Tibial nerve (tissue), 4 donors: ENCODE measurements at places on chromosomes 11 and 22. TPM values are rescaled to one million over a fixed set of nuclear protein-coding genes. Genes with fewer than 3 reads are reported as not detected.

DNA sequence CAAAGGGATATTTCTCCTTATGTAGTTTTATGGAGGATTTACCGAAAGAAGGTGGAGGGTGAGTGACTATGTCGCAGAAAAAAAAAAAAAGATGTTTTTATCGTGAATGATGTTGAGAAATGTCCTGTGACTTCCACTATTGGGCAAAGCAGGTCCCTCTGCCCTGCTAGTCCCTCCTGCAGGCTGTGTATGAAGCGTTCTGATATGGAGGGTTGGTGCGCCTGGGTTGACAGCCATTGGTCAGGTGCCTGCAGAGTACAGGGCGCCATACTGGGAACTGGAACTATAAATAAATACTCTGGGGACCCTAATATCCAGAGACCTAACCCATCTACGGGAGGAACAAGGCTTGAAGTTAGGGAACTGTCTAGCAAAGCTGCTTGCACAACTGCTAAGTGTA lies 1.5 kb downstream of the IL17RA start:
- H3K27me3 ChIP-seq, result no peaks in the 10 kb centered on the region
- peaks cover 15% of the 10 kb centered on the region for H3K4me1 ChIP-seq
- no peak for DNase-seq
- H3K27ac ChIP-seq, result peak overlapping the region; percentile 91
- peak overlapping the region; percentile 91 for H3K4me3 ChIP-seq

DNA sequence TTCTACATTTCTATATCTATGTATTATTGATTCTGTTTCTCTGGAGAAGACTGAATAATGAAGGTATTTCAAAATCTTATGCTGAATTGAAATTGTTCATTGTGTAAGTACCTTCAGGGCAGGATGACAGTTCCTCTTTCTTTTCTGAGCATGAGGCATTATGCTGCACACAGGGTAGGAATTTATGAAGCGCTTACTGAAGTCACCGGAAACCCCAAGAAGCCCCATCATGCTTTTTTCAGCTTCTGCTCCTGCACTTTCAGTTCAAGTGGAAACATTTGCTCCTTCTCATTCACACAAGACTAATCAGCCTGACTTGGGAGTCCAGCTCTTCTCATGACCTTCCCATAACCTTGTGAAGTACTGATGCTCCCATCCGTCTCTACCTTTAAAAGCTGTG lies 314.7 kb upstream of the SORL1-AS1 start:
- no peaks in the 10 kb centered on the region for H3K36me3 ChIP-seq
- H3K4me3 ChIP-seq, result no peak overlapping the region
- H3K27ac ChIP-seq, result no peak overlapping the region
- no peak for DNase-seq
- H3K27me3 ChIP-seq, result no peaks in the 10 kb centered on the region

DNA sequence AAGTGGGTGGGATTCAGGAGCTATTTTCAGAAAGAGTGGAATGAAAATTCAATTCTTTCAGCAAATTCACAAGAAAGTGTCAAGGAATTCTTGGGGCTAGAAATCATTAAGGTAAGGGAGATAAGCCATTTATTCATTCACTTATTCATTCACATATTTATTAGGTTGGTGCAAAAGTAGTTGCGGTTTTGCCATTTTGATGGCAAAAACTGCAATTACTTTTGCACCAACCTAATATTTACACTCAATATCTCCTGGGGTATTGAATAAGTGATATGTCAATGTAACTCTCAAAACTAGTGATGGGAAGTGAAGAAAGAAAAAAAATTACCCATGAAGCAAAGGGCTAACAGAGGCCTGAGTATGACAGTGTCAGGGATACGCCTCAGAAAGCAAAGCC lies at the start of gene OR10W1:
Gene OR10W1 (minus strand): TSS at position 119 of the 400 bp plus-strand sequence. CDS start 402 bp downstream, outside the sequence.
- no peaks in the 10 kb centered on the region for H3K27me3 ChIP-seq
- no peak for DNase-seq
- no peak within 1 kb of the TSS for H3K4me3 ChIP-seq

DNA sequence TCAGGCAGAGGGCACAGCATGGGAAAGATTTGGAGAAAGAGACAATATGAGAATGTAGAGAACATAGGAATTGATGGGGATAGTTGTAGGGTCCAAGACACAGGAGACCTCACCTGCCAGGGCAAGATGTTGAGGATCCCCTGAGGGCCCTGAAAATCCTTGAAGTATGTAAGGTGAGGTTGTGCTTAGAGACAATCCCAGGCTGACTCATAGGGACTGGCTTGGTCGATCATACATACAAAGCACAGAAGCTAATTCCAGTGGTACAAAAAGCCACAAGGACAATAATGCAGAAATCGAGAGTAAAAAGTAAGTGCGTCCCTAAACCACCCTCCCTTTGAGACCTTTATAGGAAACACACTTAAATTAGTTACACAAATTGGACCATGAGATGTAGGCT lies 468.2 kb downstream of the MIAT start:
- DNase-seq, result no peak
- H3K4me3 ChIP-seq, result no peak overlapping the region
- H3K4me1 ChIP-seq, result no peaks in the 10 kb centered on the region
- no peak overlapping the region for H3K27ac ChIP-seq

GRCh38 chr11:134245434-134245833 lies 7.7 kb downstream of the THYN1 start:
- no peak for DNase-seq
- peaks cover 96% of the 10 kb centered on the region for H3K36me3 ChIP-seq
- H3K27ac ChIP-seq, result no peak overlapping the region
- H3K4me1 ChIP-seq, result no peaks in the 10 kb centered on the region
- no peak overlapping the region for H3K4me3 ChIP-seq
- no peaks in the 10 kb centered on the region for H3K27me3 ChIP-seq

- no peak overlapping the region for H3K4me3 ChIP-seq
- no peak for DNase-seq
- no peaks in the 10 kb centered on the region for H3K36me3 ChIP-seq
- peaks cover 17% of the 10 kb centered on the region for H3K4me1 ChIP-seq
- peak overlapping the region; percentile 66 for H3K27ac ChIP-seq
- no peaks in the 10 kb centered on the region for H3K27me3 ChIP-seq
Measured at GRCh38 chr11:26841818-26842473, 120.1 kb upstream of the SLC5A12 start.

GRCh38 chr22:23909296-23909898 lies 15.2 kb downstream of the MIF start:
- no peak for DNase-seq
- peaks cover 9% of the 10 kb centered on the region for H3K4me1 ChIP-seq
- no peak overlapping the region for H3K27ac ChIP-seq
- no peaks in the 10 kb centered on the region for H3K27me3 ChIP-seq
- H3K36me3 ChIP-seq, result no peaks in the 10 kb centered on the region

GRCh38 chr22:41308544-41308947 lies 7.2 kb downstream of the ZC3H7B start:
- no peaks in the 10 kb centered on the region for H3K36me3 ChIP-seq
- DNase-seq, result no peak
- H3K27me3 ChIP-seq, result no peaks in the 10 kb centered on the region
- H3K4me1 ChIP-seq, result no peaks in the 10 kb centered on the region
- H3K27ac ChIP-seq, result peak overlapping the region; percentile 40

- DNase-seq, result no peak
- H3K4me3 ChIP-seq, result no peak overlapping the region
- no peaks in the 10 kb centered on the region for H3K36me3 ChIP-seq
- H3K4me1 ChIP-seq, result no peaks in the 10 kb centered on the region
- no peak overlapping the region for H3K27ac ChIP-seq
Measured at GRCh38 chr22:22093743-22094142, 111.2 kb upstream of the TOP3B start.

- no peak overlapping the region for H3K27ac ChIP-seq
- H3K4me1 ChIP-seq, result peaks cover 11% of the 10 kb centered on the region
- no peaks in the 10 kb centered on the region for H3K27me3 ChIP-seq
- no peak overlapping the region for H3K4me3 ChIP-seq
Measured at GRCh38 chr11:67079065-67079705, 22.5 kb downstream of the RHOD start.

GRCh38 chr11:44029977-44030911 lies 17.5 kb upstream of the ACCSL start:
- H3K27ac ChIP-seq, result peak overlapping the region; percentile 77
- peaks cover 7% of the 10 kb centered on the region for H3K4me1 ChIP-seq
- no peak for DNase-seq
- no peak overlapping the region for H3K4me3 ChIP-seq
- no peaks in the 10 kb centered on the region for H3K27me3 ChIP-seq

GRCh38 chr22:17369439-17370025 lies at the start of gene CECR2:
CECR2 (plus strand) TSS chr22:17369460; CDS start chr22:17369784, 324 bp downstream.
- no peaks in the 10 kb centered on the region for H3K36me3 ChIP-seq
- H3K4me1 ChIP-seq, result no peaks in the 10 kb centered on the region
- no peaks in the 10 kb centered on the region for H3K27me3 ChIP-seq
- peak within 1 kb of the TSS; percentile 75 for H3K4me3 ChIP-seq
- peak within 1 kb of the TSS; percentile 58 for H3K27ac ChIP-seq
- no peak for DNase-seq

DNA sequence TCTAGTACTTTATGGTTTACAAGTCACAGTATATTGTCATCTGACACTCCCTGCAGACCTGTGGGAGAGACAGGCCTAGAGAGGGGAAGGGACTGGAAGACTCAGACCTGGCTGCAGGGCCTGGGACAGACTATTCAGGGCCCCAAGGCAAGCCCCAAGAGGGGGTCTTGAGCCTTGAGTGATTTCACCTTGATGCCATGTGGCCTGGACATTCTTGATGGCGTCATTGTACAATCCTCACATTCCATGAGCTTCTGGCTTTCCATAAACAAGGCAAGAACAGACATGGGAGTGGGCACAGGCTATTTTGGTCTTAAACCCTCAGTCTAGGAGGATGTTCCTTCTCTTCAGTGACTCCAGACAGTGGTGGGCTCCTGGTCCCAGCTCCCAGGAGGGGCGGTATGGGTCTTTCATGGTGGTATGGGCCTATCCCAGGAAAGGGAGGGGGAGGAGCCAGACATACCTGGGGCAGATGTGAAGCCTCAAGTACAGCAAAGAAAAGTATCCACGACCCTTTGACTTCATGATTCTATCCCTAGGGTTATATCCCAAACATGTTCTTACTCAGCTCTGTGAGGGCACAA lies 1.8 kb upstream of the TBC1D10A start:
- peaks cover 38% of the 10 kb centered on the region for H3K4me1 ChIP-seq

DNA sequence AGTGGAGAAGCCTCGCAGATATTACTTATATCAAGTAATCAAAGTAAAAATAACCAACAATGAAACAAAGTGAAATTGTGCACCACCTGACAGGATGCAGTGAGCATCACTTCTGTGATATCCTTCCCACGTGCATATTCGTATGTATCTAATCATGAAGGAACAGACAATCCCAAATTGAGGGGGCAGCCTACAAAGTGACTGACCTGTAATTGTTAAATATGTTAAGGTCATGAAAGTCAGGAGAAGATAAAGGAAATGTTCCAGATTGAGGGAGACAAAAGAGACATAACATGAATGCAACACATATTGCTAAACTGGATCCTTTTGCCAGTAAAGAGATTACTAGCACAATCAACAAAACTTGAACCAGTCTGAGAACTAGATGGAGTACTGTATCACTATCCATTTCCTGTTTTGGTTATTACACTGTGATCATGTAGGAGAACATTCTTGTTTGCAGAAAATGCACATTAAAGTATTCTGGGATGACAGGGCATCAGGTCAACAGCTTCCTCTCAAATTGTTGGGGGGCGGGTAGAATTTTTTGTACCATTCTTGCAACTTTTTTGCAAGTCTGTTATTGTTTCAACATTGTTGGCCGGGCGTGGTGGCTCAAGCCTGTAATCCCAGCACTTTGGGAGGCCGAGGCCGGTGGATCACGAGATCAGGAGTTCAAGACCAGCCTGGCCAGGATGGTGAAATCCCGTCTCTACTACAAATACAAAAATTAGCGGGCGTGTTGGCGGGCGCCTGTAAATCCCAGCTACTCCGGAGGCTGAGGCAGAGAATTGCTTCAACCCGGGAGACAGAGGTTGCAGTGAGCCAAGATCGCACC lies 2.0 kb downstream of the SBF2 start:
- H3K4me3 ChIP-seq, result no peak overlapping the region
- H3K4me1 ChIP-seq, result no peaks in the 10 kb centered on the region
- DNase-seq, result no peak
- H3K27me3 ChIP-seq, result no peaks in the 10 kb centered on the region

ARHGAP32 gene
- 10.9 TPM for total RNA-seq

C11orf86 gene
- not detected for total RNA-seq

ISX gene
- not detected for total RNA-seq

SGSM1 gene
- 0.98 TPM for total RNA-seq
